ENCODE measurements at places on chromosomes 3 and 15.

- DNase-seq = no peak
Measured at GRCh38 chr3:17805461-17805940, 63.1 kb upstream of the TBC1D5 start.

- no peak for DNase-seq
Measured at GRCh38 chr3:146166415-146166821, 5.4 kb upstream of the PLOD2 start.

DNA sequence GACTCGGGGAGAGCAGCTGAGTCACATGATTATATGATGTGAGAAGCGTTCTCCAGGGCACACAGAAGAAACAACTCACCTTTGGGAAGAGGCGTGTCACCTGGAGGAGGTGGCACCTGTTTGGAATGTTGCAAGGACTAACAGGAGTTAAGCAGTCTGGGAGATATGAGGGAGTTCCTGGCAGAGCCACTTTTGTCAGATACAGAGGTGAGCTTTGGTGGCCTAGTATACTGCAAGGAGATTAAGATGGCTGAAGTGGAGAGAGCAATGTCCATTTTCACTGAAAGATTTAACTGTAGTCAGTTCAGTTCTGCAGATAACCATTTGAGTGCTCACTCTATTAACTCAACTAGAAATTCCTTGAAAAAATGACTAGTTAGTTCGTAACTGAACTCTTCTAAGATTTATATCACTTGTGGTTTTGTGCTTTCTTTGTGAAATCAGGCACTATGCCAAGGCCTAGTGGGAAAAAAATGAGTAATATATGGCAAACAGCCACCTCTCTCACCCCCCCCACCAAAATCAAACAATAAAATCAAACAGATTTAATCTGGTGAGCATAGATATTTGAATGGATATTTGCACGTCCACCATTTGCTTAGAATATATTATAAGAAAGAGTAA is 61.3 kb downstream of the CRYBG3 start:
- no peak for DNase-seq

- no peak for DNase-seq
Measured at GRCh38 chr3:157502916-157503595, at the start of gene VEPH1. Gene VEPH1 (minus strand): TSS chr3:157503416. CDS start chr3:157495349, 8,067 bp downstream.

GRCh38 chr3:71859123-71859519 is 74.2 kb upstream of the PROK2 start:
- DNase-seq = peak; percentile 21

Data from T-helper 17 cell (primary cell).